ENCODE measurements at places on chromosomes 4 and X. TPM values are rescaled to one million over a fixed set of nuclear protein-coding genes. Genes with fewer than 3 reads are reported as not detected.
A peak's percentile ranks its signal among the peaks of the same experiment; 100 is the strongest.

Gene ATP8A1
- 26.9 TPM for total RNA-seq

DNA sequence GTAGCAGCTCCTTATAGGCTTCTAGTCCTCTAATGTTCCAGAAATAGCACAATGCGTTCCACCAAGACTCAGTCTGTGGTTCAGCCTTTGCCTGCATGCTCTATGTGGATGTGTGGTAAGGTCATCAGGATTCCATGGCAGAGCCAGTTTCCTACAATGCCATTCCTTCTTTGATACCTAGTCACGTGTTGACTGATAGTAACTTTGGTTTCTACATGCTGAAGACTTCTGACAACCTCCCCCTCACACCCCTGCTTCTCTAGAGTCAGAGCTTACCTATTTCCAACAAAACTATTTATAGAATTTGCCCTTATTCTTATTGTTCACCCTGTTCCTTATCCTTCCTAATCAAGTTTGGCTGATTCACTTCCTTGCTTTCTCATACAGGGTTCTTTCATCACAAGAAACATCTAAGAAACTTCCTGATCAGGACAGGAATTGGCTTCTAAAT is 81.1 kb downstream of the CT47B1 start:
- DNase-seq, result no peak

GRCh38 chrX:132692526-132692925 is 203.7 kb upstream of the MBNL3 start:
- DNase-seq, result no peak

Gene CT45A10
- not detected for total RNA-seq

Gene ZNF674
- total RNA-seq, result 3.2 TPM

GRCh38 chrX:123084797-123085196 is 99.3 kb upstream of the GRIA3 start:
- no peak for DNase-seq

- no peak for DNase-seq
Observed at GRCh38 chr4:52990706-52991105, 128.6 kb downstream of the RASL11B start.

DNA sequence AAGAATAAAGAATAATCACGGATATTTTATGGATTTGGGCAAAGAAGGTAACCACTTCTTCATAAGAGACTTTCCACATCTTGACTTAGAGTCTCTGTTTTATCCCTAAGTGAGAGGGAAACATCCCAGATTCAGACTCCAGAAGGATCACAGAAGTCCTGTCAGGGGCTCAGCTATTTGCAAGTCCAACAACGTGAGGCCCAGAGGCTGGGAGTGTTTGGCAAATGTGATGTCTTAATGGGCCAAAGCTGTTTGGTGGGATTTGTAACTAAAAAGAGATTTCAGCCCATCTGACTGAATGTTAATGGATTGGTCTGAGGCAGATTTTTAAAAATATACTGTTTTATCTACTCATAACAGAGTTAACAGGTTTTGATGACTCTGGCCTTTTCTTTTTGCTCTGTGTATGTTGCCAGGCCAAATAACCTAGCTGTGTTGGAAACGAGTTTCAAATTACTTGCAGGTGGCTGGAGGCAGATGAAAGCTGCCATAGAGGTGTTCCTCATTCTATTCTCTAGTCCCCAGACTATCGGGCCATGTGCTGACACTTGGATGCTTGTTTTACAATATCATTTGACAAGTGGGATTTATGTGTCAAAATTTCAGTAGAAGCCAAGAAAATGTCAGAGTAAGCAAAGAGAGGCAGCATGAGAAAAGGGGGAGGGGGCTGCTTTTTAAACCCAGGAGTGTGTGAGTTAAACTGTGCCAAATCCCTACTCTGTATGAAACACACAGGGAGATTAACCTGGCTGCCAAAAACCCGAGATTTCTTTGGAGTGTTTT is 330.9 kb downstream of the DCHS2 start:
- no peak for DNase-seq

Gene WNK3
- total RNA-seq, result 0.27 TPM

Gene BST1
- total RNA-seq, result 13.7 TPM

Gene CT45A2
- total RNA-seq, result not detected

DNA sequence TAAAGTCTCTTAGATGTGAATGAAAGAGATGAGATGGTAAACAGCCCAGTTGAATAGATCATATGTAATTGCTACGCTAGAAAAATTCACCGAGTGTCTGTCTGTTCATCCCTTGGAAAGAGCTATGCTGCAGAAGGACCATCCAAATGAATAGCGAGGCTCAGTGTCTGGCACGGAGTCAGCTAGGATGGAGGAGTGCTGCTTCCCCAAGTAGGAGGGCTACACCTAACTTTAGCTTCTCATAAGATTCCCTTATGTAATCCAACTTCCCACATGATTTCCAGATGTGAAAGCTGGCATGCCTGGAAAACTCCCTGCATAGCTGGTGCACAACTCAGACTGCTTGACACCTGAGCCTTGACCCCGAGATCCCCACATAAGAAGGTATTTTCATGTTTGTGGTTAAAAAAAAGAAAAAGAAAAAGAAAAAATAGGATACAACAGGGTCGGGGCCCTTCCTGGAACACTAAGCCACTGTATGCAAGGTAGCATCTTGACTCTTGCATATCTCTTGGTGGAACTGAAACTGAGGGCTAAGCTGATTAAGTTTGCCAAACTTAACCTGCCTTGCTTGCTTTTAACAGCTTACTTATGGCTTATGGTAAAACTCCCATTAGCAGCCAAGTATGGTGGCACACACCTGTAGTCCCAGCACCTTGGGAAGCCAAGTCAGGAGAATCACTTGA is 82.3 kb downstream of the FREM3 start:
- no peak for DNase-seq

DNA sequence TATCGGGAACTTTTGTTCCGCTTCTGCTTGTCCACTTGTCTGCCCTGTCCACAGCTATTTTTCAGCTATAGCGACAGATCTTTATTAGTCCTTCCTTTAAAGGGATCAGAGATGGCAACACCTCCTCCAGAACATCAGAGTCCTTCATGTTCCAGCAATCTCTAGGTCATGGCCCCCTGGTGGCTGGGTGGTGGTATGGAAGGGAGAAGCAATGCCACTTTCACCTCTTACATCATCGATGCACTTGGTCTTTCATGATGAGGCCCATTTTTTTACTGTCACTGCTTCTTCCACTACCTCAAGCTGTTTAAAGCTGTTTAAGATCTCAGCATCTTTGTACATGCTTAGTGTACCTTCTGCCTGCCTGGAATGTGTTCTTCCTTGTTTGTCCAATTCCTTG is 106.7 kb downstream of the ARHGAP6 start:
- peak; percentile 14 for DNase-seq

GRCh38 chrX:8201896-8202331 is 30.8 kb upstream of the VCX2 start:
- DNase-seq, result no peak

DNA sequence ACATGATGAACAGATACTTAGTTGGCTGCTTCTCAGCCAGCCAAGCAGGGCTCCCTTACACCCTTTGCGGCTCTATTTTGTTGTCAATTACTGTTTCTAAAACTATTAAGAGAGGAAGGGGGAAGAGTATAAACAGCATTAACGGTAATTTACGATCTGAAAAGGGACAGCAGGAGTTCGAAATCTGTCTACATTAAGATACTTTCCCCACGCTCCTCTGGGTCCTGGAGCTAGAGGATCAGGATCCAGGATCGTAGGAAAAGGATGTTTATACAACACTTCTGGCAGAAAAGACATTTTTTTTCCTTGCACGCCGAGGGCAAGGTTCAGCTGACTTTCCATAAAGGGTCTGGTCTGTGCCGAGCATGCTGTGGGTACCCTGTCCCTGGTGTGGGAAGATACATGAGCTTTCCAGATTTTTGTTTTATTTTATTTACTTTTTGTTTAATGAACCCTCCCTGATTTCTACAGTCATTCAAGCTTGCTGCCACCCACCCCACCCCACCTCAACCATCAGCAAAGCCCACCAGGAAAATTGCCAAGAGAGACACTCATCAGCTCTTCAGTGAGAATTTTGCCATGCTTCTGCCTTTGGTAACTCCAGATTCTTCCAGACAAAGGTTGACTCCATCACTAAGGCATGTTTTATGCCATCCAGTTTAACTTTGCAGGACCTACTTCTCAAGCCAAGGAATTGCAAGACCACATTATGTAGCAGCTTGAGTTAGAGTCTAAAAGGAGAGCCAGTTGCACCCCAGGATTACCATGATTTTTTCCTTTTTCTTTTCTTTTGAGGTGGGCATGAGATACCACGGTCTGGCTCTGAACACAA is 188.1 kb downstream of the QDPR start:
- DNase-seq, result no peak

Gene SRPX2
- total RNA-seq, result not detected

Gene AWAT2
- not detected for total RNA-seq

Gene FGF2
- total RNA-seq, result under 0.01 TPM

GRCh38 chr4:38125816-38126215 is 165.6 kb downstream of the PTTG2 start:
- no peak for DNase-seq

- no peak for DNase-seq
Observed at GRCh38 chr4:3040452-3041191, 33.7 kb downstream of the HTT-AS start.

DNA sequence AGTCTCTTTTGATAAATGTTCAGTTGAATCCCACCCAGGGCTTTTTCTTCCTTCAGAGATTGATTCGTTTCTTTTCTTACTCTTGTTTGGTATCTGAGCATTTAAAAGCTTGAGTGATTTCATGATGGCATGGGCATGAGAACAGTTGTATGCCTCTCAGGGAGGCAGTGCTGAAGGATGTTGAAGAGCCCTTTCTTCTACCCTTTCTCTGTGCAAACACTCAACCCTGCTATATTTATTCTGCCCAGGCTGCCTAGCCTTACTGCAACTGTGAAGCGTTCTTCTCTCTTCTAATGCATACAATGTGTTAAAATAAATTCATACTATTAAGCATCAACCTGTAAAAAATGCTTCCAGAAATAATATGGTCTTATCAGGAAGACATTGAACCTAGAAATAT is 367.6 kb upstream of the LCORL start:
- DNase-seq, result no peak

DNA sequence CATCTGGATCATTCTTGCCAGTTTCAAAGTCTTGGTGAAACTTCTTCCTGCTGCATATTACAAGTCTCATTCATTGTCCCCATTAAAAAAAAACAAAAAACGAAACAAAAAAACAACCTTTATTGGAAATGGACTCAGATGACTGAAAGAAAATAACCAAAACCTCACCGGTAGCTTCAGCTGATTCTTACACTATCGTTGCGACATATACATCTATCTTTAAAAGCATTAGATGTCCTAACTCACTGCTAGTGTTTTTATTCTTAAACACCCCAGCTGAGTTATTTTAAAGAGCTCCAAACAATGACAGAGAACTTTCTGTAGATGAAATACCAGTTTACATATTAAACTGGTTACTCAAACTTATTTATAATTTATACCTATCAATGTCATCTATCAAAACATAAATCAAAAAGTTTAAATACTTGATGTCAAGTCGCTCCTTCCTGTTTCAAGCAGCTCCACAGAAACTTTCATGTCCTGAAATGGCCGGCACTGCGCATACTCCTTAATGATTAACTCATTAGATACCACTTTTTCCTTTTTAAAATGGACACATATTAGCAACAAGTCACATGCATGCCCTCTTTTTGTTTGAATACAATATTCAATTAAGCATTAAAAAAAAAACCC is 87.2 kb downstream of the HPRT1 start:
- DNase-seq, result no peak

Gene TNIP3
- total RNA-seq, result not detected

- DNase-seq, result no peak
Observed at GRCh38 chr4:158280856-158281255, 70.6 kb downstream of the TMEM144 start.

Gene AMBN
- total RNA-seq, result not detected

GRCh38 chr4:186942758-186943377 is 219.2 kb upstream of the FAT1 start:
- DNase-seq, result no peak

Gene TCEAL3
- 1.9 TPM for total RNA-seq

- no peak for DNase-seq
Observed at GRCh38 chrX:34058005-34058404, 74.1 kb downstream of the FAM47A start.

GRCh38 chr4:85747882-85748491 is 273.0 kb downstream of the ARHGAP24 start:
- DNase-seq, result peak; percentile 78

DNA sequence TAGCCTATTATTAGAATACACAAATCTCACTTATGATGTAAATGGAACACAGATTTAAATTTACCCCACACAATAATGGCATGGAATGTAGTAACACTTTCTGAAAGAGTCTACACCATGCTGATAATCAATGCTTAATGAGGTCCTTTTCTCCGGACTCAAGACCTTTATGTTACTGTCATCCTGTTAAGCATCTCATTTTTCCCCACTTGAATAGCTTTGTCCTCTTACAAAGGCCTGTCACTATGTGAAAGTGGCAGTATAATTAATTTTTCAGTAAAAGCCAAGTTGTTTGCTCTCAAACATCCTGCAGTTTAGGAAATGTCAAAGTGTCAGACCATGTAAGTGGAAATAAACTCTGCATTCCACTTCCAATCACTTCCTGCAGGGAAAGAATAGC is 96.4 kb downstream of the GPC3 start:
- no peak for DNase-seq

Gene FATE1
- not detected for total RNA-seq

GRCh38 chrX:15146515-15146914 is 123.4 kb downstream of the ASB9 start:
- peak; percentile 4 for DNase-seq

DNA sequence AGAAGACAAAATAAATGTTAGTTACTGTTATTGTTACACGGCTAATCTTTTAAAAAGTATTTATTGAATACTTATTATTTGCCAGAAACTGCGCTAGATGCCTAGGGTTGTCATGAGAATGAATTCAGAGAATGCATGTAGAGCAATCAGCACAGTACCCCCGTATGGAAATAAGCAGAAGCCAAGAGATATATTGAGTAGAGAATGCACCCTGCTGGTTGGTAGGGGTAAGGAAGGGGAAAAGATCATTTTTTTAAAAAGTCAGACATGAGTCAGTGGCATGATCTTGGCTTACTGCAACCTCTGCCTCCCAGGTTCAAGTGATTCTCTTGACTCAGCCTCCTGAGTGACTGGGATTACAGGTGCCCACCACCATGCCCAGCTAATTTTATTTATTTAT is 13.1 kb upstream of the DRP2 start:
- peak; percentile 57 for DNase-seq

DNA sequence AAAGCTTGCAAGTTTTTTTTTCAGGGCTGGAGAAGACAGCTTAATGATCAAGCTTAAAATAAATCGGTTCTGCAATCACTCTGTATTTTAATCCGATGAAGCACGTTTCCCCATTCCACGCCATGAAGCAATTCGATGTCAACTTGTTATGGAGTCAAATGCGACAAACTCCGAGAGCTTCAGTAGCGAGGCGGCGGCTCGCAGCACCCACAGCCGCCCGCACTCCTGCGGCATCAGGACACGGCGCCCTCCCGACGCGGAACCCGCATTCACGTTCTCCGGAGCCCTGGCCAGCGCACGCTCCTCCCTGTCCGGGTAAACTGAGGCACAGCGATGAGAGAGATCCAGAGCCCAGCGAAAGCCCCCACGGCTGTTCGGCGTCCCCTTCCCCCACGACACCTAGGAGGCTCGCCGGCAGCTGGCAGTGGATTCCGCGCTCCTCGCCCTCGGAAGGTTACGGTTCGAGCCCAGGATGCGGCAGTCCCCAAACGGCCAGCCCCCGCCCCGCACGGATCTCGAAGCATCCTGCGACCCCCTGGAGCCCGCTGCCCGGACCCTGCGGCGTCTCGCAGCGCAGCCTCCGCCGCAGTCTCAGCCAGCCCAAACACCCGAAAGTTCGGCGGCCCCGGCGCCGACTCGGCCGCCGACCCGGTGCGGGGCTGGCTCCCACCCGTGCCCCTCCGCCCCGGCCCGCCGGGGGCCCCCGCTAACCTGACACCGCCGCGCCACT is 507 bp downstream of the MFAP3L start:
- peak; percentile 28 for DNase-seq

Gene MAGEB17
- not detected for total RNA-seq

Gene CFI
- total RNA-seq, result 1.6 TPM

Measured in hematopoietic multipotent progenitor cell (in vitro differentiated cells).